ENCODE measurements at places on chromosomes 7 and 10.

- no peak for DNase-seq
These were observed 17.7 kb downstream of the CCL24 start for GRCh38 chr7:75795831-75796285.

- DNase-seq = no peak
These were observed 92.1 kb downstream of the CCDC71L start for GRCh38 chr7:106568680-106569499.

DNA sequence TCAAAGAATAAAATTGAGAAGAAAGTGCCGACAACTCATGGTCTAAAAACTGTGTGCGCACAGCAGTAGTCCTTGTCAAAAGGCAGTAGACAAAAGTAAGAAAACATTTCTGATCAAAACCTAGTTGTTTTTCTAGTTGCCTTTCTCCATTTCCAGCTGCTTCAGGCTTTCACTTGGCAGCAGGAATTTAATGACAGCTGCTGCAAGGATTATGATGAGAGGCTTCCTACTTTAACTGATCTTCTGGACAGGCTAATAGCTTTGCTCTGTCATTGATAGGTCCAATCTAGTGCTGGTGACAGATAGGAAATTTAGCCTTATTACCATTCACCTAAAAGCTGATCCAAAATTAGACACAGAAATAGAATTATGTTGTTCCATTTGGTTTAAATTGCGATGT, 110.7 kb upstream of the SEMA3C start:
- no peak for DNase-seq

DNA sequence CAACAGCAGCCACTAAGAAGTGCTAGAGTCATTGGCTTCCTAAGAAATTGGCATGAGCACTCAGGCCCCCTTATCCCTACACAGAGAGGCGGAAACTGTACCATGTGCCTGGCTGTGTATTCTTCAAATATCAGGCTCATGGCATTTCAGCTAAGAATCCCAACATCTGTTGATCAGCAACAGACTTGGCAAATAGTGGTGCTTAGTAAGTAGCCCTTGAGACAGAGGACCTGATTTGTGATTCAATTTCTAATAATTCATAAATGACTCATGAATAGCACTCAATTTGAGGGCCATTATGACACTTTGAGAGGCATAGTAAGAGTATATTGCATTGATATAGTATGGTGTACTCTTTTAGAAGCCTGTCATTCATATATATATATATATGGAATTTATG, 309.1 kb downstream of the LRMDA start:
- DNase-seq = no peak

- no peak for DNase-seq
These were observed 259.1 kb upstream of the MINDY3 start for GRCh38 chr10:16119445-16119844.

- no peak for DNase-seq
These were observed 42.8 kb downstream of the PDGFA start for GRCh38 chr7:476736-477360.

DNA sequence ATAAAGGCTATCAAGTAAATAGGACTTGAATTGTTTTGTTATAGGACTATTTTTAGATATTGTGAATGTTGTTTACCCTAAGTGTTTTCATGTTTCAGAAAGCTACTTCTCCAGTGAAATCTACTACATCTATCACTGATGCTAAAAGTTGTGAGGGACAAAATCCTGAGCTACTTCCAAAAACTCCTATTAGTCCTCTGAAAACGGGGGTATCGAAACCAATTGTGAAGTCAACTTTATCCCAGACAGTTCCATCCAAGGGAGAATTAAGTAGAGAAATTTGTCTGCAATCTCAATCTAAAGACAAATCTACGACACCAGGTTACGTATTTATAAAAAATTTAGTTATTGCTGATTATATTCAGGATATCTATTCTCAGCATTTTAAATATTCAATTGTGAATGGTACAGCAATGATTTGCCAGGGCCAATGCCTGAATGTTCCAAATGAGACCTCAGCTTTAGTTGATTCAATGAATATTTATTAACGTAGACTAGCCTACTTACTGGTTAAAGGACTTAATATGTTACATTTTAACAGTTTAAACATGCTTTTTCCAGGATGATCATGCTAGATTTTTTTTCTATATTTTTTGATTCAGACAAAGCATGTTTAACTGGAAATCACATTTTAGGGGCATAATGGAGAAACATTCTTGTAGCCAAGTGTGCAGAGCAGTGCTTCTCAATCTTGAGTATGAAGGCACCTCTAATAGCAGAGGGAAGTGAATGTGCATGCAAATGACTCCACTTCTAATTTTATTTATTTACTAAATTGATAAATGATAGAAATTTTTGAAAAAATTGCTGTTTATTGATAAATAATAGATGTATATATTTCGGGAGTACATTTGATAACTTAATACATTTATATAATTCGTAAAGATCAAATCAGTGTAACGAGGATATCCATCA, 18.2 kb downstream of the ANLN start:
- DNase-seq = no peak

- no peak for DNase-seq
These were observed 145.2 kb upstream of the KLF14 start for GRCh38 chr7:130879191-130879590.

GRCh38 chr10:71729161-71729636, 9.6 kb upstream of the C10orf105 start:
- DNase-seq = no peak

DNA sequence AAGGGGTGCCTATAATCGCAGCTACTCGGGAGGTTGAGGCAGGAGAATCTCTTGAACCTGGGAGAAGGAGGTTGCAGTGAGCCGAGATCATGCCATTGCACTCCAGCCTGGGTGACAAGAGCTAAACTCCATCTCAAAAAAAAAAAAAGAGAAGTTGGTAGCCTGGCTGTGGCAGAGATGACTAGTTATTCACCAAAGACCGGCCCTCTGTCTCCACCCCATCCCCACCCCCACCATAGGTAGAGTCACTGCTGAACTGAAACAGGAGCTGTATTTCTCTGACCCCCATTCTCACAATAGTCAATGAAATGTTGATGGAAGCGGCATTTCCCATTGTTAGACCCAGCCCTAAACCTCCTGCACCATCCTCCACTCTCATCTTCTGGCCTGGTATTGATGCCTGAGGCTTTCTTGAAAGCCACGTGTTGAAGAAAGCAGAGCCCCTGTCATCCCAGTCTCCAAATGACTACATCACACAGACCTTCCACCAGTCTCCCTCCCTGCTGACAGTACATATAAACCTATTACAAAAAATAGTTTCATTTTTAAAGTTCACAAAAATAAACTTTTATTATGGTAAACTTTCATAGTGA, 9.4 kb upstream of the PIK3CG start:
- no peak for DNase-seq

DNA sequence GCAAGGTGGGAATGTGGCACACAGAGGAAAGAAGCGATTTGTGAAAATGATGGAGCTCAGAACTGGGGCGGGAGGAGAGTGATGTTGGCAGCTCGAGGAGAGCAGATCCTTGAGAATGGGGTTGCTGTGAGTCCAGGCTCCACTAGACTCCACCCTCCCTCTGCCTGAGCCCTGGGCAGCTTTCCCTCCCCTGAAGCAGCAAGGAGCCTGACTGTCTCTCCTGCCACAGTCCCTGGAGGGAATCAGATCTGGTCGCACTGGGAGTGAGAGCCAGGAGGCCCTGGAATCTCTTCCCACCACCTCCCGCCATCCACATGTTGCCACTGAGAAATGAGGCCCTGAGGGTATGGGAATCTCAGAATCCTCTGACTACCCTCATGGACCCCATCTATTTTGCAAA, 362.7 kb downstream of the PLXNA4 start:
- DNase-seq = no peak

DNA sequence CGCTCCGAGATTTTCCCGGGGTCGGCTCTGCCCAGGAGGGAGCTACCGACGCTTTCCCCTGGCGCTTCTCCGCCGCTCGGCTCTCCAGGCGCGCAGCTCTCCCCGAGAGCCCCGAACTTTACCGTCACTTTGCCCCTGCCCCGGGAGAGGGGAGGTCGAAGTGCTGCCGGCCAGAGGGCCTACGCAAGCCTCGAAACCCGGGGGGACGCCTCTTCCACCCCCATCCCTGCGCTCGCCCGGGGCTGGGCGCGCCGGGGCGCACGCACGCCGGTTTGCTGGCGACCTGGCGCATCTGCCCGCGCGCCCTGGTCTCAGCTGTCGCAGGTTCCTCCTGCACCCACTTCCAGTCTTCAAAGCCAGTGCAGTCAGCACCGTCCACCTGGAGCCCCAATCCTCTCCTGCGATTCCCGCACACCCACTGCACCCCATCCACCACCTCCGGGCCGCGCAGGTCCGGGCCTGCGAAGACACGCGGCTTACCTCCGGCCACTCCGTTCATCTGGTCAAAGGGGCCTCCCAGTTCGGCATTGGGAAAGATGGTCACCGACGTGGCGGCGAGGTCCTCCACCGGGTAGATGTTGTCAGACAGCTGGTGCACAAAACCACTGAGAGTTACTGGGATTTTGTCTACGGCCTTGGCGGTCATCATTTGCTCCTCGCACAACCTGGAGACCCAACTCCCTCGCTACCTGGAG, 638 bp downstream of the EGR2 start:
- no peak for DNase-seq

DNA sequence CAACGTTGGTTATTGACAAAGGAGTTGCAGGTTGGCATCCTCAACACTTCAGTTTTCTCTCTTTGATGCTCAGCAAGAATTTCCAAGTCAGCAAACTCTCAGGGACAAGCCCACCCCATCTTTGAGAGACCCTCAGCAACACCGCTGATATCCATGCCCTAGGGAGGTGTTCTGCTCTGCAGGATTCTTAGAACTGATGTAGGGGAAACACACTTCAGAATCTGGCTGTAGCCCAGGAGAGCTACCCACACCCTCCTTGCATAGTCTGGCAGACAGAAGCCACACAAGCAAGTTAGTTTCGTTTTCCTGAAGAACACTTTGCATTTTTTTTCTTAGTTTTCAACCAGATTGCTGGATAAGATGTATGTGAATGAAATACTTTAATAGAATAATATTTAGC, 822 bp downstream of the SAMD9L start:
- no peak for DNase-seq

DNA sequence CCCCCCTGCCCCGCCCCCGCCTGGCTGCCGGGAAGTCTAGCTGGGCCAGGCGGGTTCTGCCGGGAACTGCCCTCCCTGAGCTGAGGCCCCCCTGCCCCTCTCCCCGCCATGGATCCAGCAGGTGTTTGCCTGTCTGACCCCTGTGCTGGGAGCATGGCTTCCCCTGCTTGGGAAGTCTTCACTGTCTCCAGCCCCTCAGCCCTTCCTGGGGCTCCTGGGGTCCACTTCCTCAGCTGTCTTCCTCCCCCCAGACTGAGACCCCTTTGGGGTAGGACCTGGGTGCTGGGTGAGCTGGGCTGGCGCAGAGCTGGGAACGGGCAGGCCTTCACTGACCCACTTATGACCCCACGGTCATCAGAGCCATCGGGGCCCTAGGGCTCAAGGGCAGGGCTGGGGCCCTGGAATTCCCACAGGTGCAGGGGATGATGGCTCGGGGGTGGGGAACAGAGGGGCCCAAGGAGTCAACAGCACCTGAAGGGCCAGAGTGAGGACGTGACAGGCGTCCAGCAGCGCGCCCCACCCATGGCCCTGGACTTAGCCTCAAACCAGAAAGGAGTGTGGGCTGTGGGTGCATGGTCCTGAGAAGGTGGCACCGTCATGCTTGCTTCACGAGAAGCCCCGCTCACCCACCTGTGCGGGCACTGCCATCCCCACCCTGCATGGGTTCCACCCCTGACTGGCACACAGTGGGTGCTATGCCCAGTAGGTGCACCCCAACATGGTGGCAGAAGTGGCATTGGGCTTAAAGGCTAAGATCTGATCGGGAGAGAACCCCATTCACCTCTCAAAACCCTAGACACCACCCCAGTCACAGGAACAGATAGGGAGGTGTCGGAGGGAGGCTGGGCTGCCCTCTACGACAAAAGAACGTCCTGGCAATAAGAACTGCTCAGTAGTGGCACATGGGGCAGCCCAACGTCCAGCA, 16.2 kb upstream of the TNRC18 start:
- DNase-seq = no peak

GRCh38 chr7:129225206-129225930, 538 bp downstream of the AHCYL2 start:
- peak; percentile 35 for DNase-seq

GRCh38 chr7:4861227-4861626, 603 bp downstream of the PAPOLB start:
- no peak for DNase-seq

DNA sequence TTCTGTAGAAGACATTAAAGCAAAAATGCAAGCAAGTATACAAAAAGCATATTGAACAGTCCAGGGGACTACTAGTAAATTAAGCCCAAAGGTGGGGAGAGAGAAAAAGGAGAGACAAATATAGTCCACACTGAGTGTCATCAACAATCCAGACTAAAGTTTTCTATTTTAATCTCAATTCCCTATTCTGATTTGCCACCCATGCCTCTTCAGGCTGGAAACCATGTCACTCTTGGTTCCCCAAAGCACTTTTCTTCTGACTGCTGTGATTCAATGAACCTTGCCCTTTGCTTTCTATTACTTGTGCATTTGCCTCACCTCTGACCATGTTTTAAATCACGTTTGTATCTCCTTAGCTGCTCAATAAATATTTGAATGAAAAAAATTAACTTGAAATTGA, 95.3 kb upstream of the AOAH start:
- DNase-seq = no peak

GRCh38 chr7:112990624-112991023, 96.0 kb downstream of the GPR85 start:
- no peak for DNase-seq

DNA sequence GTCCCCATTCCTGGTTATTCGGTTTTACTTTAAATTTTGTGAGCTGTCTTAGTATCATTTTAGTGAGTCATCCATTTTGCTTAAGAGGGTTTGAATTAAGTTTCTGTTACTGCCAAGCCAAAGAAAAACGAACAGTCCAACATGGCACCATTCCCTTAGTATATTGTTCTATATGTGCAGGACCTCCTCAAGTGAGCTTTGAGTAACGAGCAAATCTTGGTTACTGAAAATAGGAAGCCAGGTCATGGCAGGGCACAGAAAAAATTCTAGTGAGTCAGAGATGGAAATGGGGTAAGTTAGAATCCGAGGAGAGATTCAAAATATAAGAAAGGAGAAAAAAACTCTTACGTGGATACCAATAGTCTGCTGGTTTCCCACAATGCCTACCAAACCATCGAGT, 292.9 kb downstream of the BAMBI start:
- DNase-seq = no peak

DNA sequence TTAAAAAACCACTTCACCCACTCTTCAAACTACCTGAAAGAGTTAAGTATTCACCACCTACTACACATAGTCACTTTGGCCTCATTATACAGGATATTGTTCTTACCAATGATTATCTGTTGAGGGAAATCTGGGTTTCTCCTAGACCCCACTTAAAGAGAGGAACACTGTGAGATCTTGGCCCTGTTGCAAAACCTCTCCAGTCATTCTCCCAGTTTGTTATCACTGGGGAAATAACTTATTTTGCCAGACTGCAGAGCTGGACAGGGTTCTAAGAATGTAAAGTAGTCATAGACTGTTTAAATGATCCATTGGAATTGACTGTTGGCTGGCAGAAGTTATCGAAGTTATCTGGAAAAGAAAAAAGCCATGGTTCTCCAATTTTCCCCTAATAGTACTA, 143.8 kb downstream of the HGF start:
- DNase-seq = no peak

- DNase-seq = no peak
These were observed 108.2 kb downstream of the ADCY1 start for GRCh38 chr7:45682358-45682735.

- no peak for DNase-seq
These were observed 105.6 kb downstream of the CDK6 start for GRCh38 chr7:92730808-92731207.

GRCh38 chr10:451021-451471, 238.4 kb downstream of the DIP2C start:
- DNase-seq = peak; percentile 65

Data from effector memory CD4-positive, alpha-beta T cell (primary cell).